ENCODE measurements at places on chromosomes 5 and 9. TPM values are rescaled to one million over a fixed set of nuclear protein-coding genes. Genes with fewer than 3 reads are reported as not detected.

GRCh38 chr9:107211284-107211923, 71.7 kb upstream of the RAD23B start:
- H3K36me3 ChIP-seq: no peaks in the 10 kb centered on the region
- no peaks in the 10 kb centered on the region for H3K4me1 ChIP-seq
- no peaks in the 10 kb centered on the region for H3K27me3 ChIP-seq

DNA sequence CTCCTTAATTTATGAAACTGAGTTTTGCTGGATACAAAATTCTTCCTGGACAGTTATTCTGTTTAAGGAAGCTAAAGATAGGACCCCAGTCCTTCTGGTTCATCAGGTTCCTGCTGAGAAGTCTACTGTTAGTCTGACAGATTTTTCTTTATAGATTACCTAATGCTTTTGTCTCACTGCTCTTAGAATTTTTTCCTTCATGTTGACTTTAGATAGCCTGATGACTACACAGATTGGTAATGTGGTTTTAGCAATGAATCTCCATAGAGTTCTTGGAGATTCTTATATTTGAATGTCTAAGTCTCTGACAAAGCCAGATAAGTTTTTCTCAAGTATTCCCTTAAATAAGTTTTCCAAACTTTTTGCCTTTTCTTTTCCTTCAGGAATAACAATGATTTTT, 419.7 kb downstream of the CDH10 start:
- H3K4me3 ChIP-seq: no peak overlapping the region
- no peaks in the 10 kb centered on the region for H3K27me3 ChIP-seq
- H3K4me1 ChIP-seq: no peaks in the 10 kb centered on the region
- H3K27ac ChIP-seq: no peak overlapping the region

- no peak overlapping the region for H3K4me3 ChIP-seq
- no peaks in the 10 kb centered on the region for H3K27me3 ChIP-seq
- H3K27ac ChIP-seq: no peak overlapping the region
- DNase-seq: no peak
Measured at GRCh38 chr5:175306381-175306780, 137.6 kb downstream of the DRD1 start.

DNA sequence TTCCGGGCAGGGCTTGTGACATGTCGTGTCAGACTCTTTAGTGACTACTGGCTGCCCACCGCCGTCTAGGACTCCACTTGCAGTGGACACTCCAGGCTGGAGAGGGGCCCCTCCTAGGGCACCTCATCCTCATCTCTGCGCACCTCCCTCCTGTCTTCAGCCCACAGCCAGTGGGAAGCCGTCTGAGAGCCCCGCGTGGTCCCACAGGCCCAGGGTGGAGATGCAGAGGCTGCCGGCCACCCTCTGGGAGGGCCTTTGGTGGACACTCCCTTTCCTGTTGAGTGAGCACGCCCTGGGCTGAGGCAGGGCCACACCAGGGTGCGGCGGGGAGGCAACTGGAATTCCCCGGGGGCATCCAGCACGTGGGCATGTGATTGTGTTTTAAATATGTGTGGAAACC, 80.5 kb downstream of the IRX2 start:
- H3K4me3 ChIP-seq: no peak overlapping the region
- DNase-seq: no peak
- no peak overlapping the region for H3K27ac ChIP-seq
- H3K27me3 ChIP-seq: no peaks in the 10 kb centered on the region
- no peaks in the 10 kb centered on the region for H3K4me1 ChIP-seq

- H3K36me3 ChIP-seq: no peaks in the 10 kb centered on the region
- H3K4me3 ChIP-seq: no peak overlapping the region
- H3K27ac ChIP-seq: no peak overlapping the region
- H3K4me1 ChIP-seq: no peaks in the 10 kb centered on the region
Measured at GRCh38 chr5:76682387-76682786, 33.5 kb upstream of the F2R start.

DNA sequence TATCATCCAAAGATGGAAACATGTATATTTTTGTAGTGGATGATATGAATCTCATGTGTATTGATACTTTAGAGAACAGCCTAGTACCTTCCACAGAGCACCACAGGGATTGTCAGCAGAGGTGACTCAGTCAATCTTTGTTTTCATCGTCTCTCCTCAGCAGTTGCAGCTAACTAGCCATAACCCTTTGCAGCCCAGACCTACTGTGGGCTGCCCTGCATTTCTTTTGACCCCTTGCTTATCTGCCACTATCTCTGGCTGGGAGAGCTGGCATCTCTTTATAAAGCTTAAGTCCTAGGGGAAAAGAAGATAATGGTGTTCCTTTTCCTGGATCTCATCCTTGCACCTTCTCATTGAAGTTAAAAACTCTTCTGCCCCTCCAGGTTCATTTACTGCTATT, 28.7 kb downstream of the HMGCR start:
- no peak overlapping the region for H3K4me3 ChIP-seq
- DNase-seq: no peak
- H3K27me3 ChIP-seq: no peaks in the 10 kb centered on the region
- H3K4me1 ChIP-seq: no peaks in the 10 kb centered on the region

GRCh38 chr5:122264610-122265009, 47.4 kb upstream of the SNCAIP start:
- no peaks in the 10 kb centered on the region for H3K27me3 ChIP-seq
- H3K4me3 ChIP-seq: no peak overlapping the region
- DNase-seq: no peak
- no peaks in the 10 kb centered on the region for H3K4me1 ChIP-seq

DNA sequence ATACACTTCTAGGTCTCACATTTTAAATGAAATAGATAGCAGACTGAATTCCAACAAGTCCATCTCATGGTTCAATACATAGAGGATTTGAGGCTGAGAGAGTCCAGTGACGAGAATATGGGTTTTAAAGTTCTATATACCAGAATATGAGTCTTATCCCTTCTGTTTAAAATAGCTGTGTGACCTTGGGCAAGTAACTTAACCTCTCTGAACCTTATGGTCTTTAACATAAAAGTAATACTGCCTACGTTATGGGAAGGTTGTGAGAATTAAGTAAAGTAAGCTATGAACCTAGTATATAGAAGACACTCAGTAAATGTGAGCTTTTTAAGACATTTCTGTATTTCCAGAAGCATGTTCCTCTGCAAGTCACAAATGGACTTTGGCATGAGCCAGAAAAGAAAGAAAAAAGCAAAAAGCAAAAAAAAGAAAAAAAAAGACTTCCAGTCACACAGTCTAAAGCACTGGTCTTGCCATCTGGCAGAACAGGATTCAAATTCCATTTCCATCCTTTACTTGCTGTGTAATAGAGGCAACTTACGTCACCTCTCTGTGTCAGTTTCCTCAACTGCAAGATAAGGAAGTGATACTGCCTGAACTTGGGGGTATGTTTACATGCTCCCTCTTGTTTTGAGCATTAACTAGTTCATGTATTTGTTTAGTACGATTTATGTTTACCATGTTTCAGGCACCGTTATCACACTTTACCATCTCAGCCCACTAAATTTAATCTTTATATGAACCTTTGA, 248.2 kb downstream of the TRIM32 start:
- no peaks in the 10 kb centered on the region for H3K36me3 ChIP-seq
- no peak for DNase-seq
- no peaks in the 10 kb centered on the region for H3K4me1 ChIP-seq
- no peak overlapping the region for H3K27ac ChIP-seq
- no peaks in the 10 kb centered on the region for H3K27me3 ChIP-seq

GRCh38 chr9:9729082-9729481, 883.7 kb downstream of the PTPRD start:
- no peaks in the 10 kb centered on the region for H3K36me3 ChIP-seq
- no peak overlapping the region for H3K27ac ChIP-seq
- no peak overlapping the region for H3K4me3 ChIP-seq
- no peak for DNase-seq
- H3K4me1 ChIP-seq: no peaks in the 10 kb centered on the region

DNA sequence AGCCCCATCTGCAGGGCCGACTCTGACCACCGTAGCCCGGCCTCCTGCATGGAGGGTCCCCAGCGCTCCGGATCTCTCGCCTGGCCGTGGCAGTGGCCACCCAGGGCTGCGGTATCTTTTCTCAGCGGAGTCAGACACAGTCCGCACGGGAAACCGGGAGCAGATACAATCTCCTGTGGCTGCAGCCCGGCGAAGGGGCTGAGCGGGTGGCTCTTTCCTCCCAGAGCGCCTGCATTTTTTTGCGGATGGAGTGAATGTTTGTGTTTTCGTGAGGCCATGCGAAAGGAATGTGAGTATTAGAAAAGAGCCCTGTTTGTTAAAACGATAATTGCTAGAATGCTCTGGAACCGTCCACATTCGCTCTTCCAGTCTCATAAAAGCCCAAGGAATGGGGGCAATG, 53.4 kb upstream of the PTCH1 start:
- no peaks in the 10 kb centered on the region for H3K27me3 ChIP-seq
- no peaks in the 10 kb centered on the region for H3K36me3 ChIP-seq
- peaks cover 10% of the 10 kb centered on the region for H3K4me1 ChIP-seq
- peak overlapping the region; percentile 3 for H3K4me3 ChIP-seq
- no peak overlapping the region for H3K27ac ChIP-seq
- no peak for DNase-seq

DNA sequence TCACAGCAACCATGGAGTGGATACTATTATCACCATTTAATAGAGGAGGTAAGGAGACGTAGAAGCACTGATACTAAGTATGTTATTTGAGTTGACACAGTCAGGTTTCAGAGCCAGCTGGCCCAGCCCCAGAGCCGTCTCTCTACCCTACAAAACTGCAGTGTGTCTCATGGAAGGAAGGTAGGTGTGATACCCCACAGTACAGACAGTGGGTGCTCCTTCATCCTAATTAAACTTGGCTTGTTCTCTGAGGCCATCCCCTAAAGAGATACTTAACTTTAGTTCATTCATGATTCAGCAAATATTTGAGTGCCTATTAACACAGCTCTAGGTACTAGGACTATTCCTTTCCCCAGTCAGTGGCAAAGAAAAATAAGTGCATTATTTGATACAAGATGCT, 22.6 kb downstream of the PIP5K1B start:
- no peaks in the 10 kb centered on the region for H3K36me3 ChIP-seq
- H3K27ac ChIP-seq: no peak overlapping the region
- no peak for DNase-seq
- H3K4me1 ChIP-seq: no peaks in the 10 kb centered on the region
- no peaks in the 10 kb centered on the region for H3K27me3 ChIP-seq
- H3K4me3 ChIP-seq: no peak overlapping the region

- H3K27me3 ChIP-seq: peaks cover 11% of the 10 kb centered on the region
- no peaks in the 10 kb centered on the region for H3K4me1 ChIP-seq
- H3K4me3 ChIP-seq: no peak overlapping the region
- H3K36me3 ChIP-seq: no peaks in the 10 kb centered on the region
- H3K27ac ChIP-seq: no peak overlapping the region
- no peak for DNase-seq
Measured at GRCh38 chr5:162068412-162068811, 839 bp downstream of the GABRG2 start.

GRCh38 chr5:68770551-68770950, 323.3 kb upstream of the SLC30A5 start:
- H3K36me3 ChIP-seq: no peaks in the 10 kb centered on the region
- DNase-seq: no peak
- H3K4me3 ChIP-seq: no peak overlapping the region
- no peaks in the 10 kb centered on the region for H3K27me3 ChIP-seq
- H3K4me1 ChIP-seq: no peaks in the 10 kb centered on the region

GRCh38 chr9:1946526-1947283, 68.4 kb upstream of the SMARCA2 start:
- no peak overlapping the region for H3K27ac ChIP-seq
- H3K4me3 ChIP-seq: no peak overlapping the region
- DNase-seq: no peak
- H3K4me1 ChIP-seq: no peaks in the 10 kb centered on the region

DNA sequence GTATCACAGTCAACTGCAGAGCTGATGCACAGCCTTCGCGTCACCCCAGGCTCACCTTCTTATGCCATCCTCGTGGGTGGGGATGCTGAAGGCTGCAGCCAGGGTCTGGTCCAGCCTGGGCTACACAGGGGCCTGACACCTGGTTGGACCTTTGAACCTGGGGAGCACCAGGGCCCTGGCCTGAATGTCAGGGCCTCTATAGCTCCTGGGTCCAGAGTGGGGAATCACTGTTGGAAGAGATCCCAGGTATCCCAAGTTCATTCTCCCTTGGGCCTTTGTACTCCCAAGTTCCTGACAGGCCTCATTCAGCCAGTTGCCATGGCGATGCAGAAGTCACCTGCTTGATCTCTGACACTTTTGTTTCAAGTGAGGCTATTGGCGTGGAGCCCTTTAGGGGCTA, 43.8 kb downstream of the ZNF618 start:
- no peak overlapping the region for H3K27ac ChIP-seq
- DNase-seq: no peak
- H3K4me1 ChIP-seq: no peaks in the 10 kb centered on the region
- peaks cover 6% of the 10 kb centered on the region for H3K36me3 ChIP-seq
- no peak overlapping the region for H3K4me3 ChIP-seq

DNA sequence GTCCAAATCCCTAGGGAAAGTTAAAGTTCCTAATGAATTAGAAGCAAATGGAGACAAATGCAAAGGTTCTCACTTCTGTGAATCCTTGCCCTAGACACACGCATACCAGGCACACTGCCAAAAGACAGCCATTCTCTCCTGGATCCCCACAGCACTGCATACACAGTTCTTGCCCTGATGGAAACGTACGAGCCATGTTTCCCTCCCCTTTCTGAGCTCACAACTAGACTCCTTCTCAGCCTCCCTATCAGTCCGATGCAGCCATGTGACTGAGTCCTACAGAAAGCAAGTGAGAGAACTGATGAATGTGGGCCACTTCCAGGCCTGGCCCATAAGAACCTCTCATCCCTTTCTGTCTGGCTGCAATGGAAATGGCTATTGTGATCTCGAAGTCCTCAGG, 92.0 kb downstream of the ZNF608 start:
- no peak for DNase-seq
- H3K4me1 ChIP-seq: peaks cover 66% of the 10 kb centered on the region
- H3K4me3 ChIP-seq: no peak overlapping the region
- H3K27ac ChIP-seq: no peak overlapping the region

- no peak for DNase-seq
- no peak overlapping the region for H3K4me3 ChIP-seq
- H3K27me3 ChIP-seq: no peaks in the 10 kb centered on the region
- no peaks in the 10 kb centered on the region for H3K36me3 ChIP-seq
Measured at GRCh38 chr5:136979131-136979530, 520.0 kb downstream of the SPOCK1 start.

DNA sequence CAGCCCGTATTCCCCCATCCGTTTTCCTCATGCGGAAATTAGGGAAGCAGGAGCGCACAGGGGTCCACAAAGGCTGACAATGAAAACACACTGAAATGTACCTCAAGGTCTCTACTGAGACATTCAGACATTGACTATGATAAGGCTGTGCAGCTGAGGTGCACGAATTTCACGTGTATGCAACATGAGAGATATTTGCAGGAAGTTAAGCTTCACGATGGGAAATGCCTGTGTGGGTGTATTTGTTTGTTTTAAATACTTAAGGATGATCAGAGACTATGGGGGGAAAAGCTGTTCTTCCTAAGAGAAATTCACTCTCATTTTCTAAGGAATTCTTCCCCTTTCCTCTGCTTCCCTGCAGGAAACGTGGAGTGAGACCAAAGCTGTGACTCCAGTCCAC, 2.6 kb upstream of the SPATA31E1 start:
- H3K36me3 ChIP-seq: no peaks in the 10 kb centered on the region
- no peaks in the 10 kb centered on the region for H3K4me1 ChIP-seq
- no peak overlapping the region for H3K27ac ChIP-seq
- H3K27me3 ChIP-seq: no peaks in the 10 kb centered on the region
- no peak overlapping the region for H3K4me3 ChIP-seq

- DNase-seq: no peak
- H3K27me3 ChIP-seq: no peaks in the 10 kb centered on the region
- H3K4me3 ChIP-seq: no peak overlapping the region
- no peaks in the 10 kb centered on the region for H3K4me1 ChIP-seq
Measured at GRCh38 chr9:96014078-96014477, 138.6 kb downstream of the ERCC6L2 start.

MLANA gene
- total RNA-seq: not detected

TXNDC8 gene
- not detected for total RNA-seq

MAP1B gene
- total RNA-seq: 474 TPM

FGF1 gene
- 113 TPM for total RNA-seq

COL23A1 gene
- total RNA-seq: 20.4 TPM

PIP5KL1 gene
- not detected for total RNA-seq

Measured in tibial nerve (tissue), 4 donors.